RPMI8226 (cell line): ENCODE measurements at places on chromosomes 1 and 21.

- no peak for DNase-seq
Observed at GRCh38 chr1:169025412-169025811, 81.1 kb upstream of the ATP1B1 start.

DNA sequence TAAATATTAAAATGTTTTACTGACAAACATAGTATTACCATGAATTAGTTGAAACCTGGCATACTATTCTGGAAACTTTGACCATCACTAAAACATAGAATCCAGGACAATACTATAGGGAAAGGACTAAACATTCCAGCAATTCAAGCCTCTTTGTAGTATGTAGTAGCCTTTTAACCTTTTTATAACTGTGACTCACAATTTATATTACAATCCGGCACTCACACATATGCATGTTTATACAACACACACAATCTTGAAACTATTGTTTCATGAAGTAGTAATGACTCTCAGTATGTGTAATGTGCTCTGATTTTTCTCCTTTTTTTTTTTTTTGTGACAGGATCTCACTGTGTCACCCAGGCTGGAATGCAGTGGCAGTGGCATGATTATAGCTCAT lies 64.3 kb downstream of the ANKRD13C start:
- no peak for DNase-seq

DNA sequence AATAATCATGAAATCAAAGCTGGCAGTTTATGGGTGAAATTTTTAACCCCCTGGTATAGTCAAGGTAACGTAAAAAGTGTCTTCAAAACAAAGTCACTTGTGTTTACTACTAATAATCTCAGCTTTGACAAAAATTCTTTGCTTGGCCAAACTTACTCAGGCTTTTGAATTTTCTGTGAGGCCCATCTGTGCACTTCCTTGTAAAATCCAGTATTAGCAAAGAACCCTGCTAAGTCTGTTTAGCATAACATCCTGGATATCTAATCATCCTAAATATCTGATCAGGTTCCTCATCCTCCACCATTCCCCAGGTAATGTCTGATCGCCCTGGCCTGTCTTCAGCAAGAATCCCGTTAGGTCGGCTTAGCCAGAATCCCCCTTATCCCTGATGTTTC lies 3.0 kb downstream of the LYST start:
- no peak for DNase-seq

DNA sequence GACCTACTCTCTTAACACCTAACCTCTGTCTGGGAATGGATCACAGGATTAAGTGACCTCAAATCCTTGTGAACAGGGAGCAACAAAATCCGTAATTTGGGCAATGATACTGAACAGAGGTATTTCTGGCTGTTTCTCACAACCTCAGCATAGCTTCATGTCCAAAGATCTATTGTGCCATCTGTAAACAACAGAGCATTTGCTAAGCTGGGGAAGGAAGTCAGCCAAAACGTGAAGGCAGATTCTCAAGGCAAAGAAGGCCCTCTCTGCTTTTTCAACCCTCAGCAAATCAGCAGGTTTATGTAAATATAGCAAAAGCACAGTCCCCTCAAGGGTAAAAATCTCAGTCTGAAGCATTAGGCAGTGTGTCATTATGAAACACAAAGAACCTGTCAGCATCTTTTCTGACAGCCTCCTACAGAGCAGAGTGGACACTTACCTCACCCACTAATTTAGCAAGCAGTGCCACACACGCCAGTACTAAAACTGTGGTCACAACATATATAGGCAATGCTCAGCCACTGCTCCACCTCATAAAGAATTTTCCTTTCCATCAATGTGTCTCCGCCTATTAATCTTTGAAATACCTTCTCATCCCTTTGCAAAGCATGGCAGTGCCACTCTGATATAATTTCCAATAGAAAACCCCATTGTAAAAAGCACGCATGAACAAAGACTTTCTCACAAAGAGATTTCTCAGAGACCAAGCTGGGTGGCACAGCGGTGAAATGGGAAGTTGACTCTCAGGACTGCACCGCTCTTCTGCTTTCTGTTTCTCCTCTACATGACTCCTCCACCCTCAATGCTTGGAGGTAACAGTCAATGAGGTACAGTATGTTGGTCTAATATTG lies 188.0 kb downstream of the RERE start:
- DNase-seq: peak; percentile 51

DNA sequence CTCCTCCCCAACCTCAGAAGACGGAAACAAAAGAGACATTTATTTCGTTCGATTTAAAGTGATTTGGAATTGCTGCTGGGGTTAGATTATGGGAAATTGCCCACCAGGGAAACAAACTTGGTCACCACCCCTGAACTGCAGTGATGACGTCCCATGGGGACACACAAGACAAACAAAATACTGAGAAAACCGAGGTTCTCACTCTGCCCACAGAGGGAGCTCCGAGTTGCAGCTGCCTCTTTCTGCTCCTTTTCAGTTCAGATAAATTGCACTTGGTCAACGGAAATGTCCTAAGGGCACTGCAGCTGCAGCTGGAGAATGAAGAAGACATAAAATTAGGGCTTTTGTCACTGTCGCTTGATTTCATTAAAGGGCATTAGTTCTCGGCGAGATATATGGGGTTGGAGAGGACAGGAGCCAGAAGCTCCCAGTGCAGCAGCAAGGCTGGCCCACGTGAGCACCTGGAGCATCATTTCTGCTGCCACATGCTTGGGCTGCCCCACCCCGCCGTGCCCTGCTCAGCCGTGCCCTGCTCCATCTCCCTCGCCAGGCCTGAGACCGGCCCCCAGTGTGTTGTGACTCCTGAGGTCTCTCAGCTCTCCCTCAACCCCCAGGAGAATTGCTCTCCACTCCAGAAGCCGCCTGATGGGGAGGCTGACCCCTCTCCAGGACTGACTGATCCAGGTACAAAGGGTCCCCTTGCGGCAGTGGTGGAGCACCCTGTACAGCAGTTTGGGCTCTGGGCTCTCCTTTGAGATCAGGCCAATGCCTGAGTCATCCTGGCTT lies 231.7 kb upstream of the AJAP1 start:
- DNase-seq: peak; percentile 13

DNA sequence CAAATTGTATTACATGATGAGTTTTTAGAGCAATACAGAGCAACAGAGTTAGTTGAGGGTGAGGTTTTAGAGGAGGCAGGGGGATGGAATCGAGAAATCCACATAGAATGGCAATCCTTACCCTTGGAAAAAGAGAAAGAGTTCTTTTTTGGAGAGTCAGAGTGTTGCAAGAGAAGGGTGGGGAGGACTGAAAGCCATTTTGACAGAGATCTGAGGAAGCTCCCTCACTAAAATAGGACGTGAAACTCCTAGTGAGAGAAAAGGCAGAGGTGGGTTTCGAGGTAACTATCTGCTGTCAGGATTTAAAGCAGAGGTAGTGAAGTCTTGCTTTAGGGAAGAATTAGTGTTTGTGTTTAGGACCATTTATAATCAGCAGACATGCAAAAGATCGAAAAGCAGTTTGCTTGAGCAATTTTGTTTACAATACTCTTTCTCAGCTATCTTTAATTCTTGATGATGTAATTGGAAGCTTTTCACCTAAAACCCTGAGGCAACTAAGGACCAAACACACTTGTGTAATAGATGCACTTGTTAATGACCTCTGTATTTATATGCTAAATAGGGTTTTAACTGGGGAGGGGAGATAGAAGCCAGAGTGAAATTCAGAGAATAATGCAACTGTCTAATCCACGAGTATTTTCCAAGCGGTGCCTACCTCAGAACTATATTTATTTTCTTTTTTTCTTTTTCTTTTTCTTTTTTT lies 20.0 kb downstream of the ADAMTS5 start:
- no peak for DNase-seq
